NCI-H774 (cell line): ENCODE measurements at places on chromosomes 12 and 14.

DNA sequence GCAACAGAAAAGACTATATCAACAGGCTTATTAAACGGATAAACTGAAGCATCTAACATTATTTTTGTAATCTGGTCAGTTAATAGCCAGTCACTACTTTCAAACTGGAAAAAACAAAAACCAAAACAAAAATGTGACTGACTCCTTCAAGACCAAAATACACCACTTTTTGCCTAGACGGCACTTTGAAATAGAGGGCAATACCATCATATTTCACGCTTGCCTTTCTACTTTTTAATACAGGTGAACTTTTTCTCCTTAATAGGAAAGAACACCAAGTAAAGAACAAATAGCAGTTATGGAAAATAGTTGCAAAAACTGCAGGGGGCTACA, 550 bp upstream of the NUP107 start:
- DNase-seq: no peak

DNA sequence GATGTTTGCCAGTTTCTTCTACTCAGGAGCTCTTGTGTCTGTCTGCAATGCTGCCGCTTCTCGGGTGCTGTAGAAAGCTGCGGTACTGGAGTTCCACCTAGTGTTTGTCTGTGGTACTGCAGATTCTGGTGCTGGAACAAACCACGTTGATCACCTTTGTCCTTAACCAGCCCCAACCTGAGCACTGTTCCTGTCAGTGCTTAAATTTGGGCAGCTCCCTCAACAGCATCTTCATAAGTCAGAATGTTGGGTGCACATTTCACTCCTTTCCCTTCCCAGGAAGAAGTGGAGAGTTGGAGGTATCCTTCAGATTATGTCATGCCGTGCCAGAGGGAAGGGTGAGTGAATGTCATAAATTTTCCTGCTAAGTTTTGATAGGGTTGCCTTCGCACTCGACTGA, 48.7 kb upstream of the LALBA start:
- DNase-seq: peak; percentile 71

- DNase-seq: no peak
Measured at GRCh38 chr12:92237762-92238523, 92.3 kb upstream of the BTG1 start.

GRCh38 chr12:8958066-8958465, 8.6 kb upstream of the M6PR start:
- no peak for DNase-seq

- no peak for DNase-seq
Measured at GRCh38 chr12:27966870-27967269, 5.7 kb downstream of the PTHLH start.

GRCh38 chr14:99363051-99363450, 91.1 kb upstream of the BCL11B start:
- DNase-seq: no peak

DNA sequence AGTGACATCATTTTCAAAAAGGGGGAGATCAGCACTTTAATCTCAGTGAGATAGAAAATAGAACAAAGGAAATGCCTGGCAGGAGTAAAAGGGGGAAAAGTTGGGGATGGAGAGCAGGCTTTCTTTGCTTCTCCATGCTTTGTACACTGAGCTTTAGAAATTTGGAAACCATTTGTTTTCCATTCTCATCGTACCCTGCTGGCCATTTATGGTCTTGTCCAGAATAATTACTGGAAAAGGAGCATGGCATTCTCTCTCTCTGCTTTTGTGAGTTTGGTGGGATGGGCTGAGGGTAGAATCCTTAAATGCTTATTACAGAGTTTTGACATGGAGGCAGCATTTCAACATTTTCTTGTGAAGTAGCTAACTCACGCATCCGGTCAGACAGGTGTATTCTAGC, 104.4 kb upstream of the FLRT2 start:
- DNase-seq: no peak

- DNase-seq: no peak
Measured at GRCh38 chr12:116113398-116114130, 163.9 kb downstream of the MED13L start.

DNA sequence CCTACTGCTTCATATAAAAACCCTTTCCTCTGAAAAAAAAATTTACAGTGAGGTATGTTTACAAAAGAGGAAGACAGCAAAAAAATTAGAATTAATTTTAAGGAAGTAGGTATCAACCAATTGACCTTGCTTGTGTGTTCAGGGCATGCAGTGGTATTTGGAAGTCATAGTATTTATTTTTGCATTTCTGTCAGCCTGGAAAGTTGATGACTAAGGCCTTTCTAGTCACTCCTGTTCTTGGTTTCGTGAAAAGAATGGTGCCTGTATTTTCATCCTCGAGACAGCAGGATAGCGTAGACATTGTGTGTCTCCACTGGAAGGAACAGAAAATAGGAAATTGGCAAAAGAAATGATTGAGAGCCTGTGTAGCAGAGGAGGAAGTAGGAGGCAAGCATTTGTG, 24.5 kb downstream of the SLC16A7 start:
- no peak for DNase-seq

DNA sequence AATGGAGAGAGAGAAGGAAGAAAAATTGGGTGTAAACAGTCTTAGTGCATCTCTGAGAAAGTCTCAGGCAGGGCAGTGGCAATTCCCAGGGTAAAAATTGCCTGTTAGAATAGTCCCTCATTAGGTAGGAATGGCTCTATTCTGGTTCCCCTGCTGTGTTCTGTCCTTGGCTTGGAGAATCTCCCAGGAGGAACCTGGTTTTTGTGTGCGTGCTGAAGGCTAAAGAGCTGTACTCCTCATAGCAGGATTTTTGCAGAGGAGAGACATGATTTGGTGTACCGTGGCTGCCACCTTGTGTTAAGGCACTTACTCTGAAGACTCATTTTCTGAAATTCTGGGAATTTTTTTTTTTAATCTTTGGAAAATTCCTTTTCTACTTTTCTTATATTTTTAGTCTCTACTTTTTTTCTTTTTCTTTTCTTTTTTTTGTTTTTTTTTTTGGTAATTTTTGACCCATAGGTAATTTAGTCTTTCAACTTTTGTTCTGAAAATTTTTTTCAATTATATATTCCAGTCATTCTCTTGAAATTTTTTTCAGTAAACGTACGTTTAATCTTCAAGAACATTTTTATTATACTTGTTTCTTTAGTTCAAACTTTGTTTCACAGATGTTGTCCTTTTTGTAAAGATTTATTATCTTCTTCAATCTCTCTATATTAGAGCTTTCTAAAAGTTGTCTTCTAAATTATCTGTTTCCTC, 63.8 kb downstream of the FBXO33 start:
- DNase-seq: peak; percentile 35

DNA sequence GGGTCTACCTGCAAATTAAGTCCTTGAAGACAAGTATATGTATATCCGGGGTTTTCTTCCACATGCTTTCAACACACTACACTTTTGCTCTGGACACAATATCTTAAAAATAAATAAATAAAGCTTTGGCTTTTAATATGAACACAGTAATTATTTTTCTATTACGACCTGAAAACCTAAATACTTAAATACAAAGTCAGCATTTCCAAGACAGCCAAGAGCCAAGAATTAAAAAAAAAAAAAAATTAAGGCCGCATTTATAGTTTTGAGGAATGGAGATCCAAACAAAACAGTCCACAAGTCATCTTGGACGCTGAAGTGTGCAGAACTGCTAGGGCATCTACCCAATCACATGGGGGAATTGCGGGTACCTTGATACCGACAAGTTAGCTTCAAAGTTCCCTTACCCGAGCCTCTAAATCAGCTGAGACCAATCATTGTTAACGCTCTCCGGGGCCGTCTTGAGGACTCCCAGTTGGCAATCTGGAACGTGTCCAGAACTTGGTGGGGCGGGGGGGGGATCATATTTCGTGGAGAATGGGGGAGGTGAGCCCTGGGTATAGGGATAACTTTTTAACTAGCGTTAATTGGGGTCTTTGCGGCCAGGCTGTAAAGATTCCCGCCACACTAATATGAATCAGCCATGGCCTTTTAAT, 731 bp upstream of the PCNX4 start:
- DNase-seq: peak; percentile 18

DNA sequence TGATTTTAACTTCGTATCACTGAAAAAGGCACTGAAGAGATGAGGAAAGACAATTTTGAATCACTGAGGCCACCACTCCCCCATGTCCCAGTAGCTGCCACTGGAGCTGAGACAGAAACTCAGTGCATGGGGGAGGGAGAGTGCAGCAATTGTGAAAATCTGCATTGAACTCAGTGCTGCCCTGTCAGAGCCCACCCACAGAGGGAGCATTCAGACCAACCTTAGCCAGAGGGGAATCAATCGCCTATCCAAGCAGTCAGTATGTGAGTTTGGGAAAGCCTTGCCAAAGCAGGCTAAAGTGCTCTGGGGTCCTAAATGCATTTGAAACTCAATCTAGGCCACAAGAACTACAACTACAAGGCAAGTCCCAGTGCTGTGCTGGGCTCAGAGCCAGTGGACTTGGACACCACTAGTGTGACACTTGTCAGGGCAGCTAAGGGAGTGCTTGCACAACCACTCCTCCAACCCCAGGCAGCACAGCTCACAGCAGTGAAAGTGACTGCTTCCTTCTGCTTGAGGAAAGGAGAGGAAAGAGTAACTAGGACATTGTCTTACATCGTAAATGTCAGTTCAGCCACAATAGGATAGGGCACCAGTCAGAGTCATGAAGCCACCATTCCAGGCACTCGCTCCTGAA, 13.3 kb downstream of the RNASE3 start:
- no peak for DNase-seq

DNA sequence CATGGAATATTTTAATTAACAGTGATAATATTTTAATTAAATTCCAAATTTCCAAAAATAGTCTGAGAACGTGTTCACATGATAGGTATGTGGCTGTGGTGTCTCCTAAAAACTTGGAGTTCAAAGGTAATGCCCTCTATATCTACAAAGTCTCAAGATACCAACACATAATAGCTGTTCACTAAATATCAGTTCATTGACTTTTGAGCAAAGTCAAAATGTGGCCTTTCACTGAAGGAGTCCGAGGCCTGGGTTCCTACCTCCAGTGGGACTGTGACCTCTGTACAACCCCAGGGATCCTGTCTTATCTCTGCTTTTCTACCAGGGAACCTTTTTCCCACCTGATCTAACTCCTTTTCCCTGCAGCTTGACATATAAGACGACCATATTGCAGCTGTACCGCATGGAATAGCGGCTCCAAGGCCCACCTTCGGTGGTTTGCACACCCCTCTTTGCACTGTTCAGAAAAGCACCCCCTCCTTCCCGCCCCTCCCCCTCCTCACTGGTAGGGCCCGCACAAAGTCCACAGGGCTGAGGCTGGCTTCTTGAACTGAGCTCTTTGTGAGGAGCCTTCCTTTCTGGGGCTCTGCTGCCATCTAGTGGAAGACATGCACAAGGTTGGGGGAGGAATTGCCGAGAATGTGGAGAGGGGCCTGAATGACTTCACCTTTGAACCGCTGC, 3.1 kb downstream of the CCND2 start:
- peak; percentile 85 for DNase-seq

DNA sequence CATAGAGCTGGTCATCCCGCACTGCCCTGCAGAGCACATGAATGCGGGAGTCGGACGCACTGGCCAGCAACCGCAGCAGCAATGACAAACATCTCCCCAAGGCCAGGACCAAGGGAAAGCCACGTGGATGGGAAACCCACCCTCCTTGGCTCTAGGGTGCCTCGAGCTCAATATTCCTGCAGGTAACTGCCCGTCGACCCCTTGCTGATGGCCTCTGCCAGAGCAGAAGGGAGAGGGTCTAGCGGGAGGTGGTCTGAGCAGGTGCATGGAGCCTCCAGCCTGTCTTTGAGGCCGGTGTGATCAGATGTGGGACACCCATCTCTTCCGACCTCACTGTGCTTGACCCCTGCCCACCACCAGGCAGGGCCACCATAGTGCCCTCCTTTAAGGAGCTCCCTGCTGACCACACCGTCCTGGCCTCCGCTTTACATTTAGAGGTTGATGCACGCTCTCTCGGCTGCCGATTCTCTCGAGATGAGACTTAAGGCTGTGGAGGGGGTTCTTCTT, 89.7 kb downstream of the PIWIL1 start:
- DNase-seq: no peak

DNA sequence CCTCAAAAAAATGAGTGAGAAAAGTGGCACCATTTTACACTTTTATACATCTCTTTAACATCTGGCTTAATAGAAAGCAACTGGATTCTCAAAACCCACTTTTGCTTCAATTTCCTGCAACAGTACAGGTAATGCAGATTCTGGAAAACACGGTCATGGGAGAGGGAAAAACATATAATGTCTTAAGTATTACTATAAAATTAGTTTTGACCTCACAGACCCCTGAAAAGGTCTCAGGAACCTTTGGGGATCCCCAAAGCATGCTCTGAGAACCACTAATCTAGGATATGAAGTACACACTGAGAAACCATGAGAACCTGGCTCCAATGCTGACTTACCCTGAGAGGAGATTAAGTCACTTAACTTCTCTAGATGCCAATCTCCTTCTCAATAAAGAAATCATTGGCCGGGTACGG, 64.7 kb downstream of the PPP2R5E start:
- no peak for DNase-seq

DNA sequence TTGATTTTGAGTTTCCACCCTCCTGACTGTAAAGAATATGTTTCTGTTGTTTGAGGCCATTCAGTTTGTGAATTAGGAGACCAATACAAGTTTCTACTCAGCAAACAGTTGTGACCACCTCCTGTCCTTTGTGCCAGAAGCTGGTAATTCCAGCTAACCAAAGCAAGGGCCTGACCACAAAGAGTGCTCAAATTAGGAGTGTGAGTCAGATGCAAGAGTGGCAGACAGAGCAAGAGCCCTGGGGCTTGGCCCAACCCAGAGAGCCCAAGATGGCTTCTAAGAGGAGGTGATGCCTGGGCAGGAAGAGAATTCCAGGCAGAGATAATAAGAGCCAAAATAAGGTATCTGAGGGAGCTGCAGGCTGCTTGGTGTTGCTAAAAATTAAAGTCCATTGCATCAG, 77.7 kb upstream of the C14orf132 start:
- no peak for DNase-seq

GRCh38 chr12:49794021-49794420, 34.2 kb downstream of the NCKAP5L start:
- DNase-seq: no peak

GRCh38 chr14:69317102-69317755, 57.3 kb downstream of the GALNT16 start:
- DNase-seq: no peak

DNA sequence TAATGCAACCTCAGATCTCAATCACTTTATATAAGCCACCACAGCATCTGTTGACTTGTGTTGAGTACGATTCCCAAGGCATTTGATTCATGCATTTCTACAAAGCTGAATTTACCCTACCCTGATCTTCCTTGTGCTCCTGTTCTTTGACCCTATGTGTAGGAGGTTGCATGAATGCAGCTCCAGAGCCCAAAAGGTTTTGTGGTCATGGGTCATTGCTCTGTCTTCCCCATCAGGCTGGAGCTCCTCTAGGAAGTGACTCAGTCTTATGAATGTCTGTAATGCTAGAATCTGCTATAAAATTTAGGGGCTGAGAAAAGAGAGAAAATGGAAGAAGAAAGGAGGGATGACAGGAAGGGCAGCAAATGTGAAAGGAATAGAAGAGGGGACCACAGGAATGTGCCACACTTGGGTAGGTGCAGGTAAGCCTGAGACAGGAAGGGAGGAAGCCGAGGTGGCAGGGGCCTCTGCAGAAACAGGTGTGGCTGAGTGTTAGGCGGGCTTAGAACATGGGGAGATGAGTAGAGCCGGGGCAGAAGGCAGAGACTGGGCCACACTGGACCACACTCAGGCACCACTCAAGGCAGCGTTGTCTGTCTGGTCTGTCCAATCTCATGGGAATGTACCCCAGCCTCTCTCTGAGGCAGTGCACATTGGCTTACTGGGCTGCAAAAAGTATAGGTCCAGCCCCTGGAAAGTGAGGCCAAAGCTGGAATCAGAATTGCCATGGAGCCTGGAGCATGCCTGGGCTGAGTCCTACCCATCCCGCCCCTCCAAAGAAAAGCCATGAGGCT, 334.1 kb downstream of the BCL11B start:
- DNase-seq: no peak

GRCh38 chr12:115468087-115468510, 784.1 kb upstream of the TBX3 start:
- no peak for DNase-seq
